ENCODE measurements at places on chromosomes 12 and 14.
A peak's percentile ranks its signal among the peaks of the same experiment; 100 is the strongest.

- DNase-seq = no peak
These were observed 32.6 kb downstream of the SLC35F4 start for GRCh38 chr14:57833323-57833722.

GRCh38 chr12:4119157-4119761, 154.3 kb upstream of the CCND2 start:
- DNase-seq = no peak

DNA sequence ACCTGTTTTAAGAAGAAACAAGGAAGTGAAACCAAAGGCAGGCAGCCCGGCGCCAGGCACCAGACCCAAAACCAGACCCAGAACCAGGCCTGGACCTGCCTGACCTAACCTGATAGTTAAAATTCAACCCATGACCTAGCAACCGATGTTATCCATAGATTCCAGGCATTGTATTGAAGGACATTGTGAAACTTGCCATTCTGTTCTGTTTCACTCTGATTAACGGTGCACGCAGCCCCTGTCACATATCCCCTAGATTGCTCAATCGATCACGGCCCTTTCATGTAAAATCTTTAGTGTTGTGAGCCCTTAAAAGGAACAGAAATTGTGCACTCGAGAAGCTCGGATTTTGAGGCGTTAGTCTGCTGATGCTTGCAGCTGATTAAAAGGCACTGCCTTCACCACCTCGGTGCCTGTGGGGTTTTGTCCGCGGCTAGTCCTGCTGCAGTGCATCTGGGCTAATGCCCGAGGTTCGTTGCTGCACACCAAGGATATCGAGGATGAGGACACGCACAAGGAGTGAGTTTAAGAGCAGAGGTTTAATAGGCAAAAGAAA, 262.5 kb upstream of the TMEM132C start:
- DNase-seq = no peak

GRCh38 chr12:9940375-9940774, 8.2 kb upstream of the CLEC2A start:
- DNase-seq = no peak

GRCh38 chr12:55985341-55985740, 11.5 kb downstream of the RAB5B start:
- DNase-seq = no peak

DNA sequence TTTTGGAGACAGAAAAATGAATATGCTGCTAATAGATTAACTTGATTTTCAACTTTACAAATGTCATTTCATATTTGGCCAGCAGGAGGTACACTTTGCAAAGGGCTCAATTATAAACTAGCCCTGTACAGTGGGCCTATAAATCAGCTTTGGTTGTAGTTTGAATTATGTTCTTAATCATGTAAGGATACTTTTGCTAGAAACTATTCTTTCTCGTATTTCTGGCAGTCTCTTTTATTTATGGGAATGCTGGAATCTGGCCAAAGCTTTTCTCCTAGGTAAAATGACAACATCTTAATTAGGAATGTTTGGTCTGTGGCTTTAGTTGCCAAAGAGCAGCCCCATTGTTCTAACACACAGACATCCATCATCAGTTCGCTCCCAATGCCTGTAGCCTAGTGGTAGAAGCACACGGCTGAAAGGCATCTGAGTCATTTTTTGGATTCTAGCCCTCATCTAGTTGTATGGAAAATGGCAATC, 1322.3 kb upstream of the SEL1L start:
- DNase-seq = no peak

DNA sequence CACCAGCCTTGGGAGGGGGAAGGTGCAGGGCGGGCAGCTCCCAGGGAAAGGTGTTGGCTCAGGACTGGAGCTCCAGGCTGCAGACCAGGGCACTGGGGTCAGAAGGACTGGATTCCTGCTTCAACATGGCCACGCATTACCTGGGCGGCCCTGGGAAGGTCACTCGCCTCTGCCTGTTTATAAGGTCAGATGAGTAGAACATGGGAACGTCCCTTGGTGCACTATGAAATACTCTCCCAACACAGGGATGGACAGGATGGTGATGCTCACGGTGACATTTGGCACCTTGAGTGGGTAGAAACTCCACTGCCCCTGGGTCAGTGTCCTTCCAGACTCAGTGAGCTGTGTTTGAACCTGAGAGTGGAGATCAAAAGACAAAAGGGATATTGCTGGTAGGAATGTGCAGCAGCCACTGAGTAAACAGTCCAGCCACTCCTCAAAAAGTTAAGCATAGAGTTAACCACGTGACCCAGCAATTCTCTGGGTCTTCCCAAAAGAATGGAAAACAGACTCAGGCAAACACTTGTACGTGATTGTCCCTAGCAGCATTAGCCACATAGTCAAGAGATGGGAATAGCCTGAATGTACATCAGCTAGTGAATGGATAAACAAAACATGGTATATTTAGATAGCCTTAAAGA, 9.1 kb upstream of the BDKRB2 start:
- DNase-seq = no peak

GRCh38 chr12:20946732-20947131, 136.2 kb downstream of the SLCO1B3 start:
- no peak for DNase-seq

GRCh38 chr12:47216150-47216677, 136.5 kb upstream of the AMIGO2 start:
- peak; percentile 46 for DNase-seq

GRCh38 chr14:36666416-36667206, 5.0 kb downstream of the PAX9 start:
- DNase-seq = no peak

DNA sequence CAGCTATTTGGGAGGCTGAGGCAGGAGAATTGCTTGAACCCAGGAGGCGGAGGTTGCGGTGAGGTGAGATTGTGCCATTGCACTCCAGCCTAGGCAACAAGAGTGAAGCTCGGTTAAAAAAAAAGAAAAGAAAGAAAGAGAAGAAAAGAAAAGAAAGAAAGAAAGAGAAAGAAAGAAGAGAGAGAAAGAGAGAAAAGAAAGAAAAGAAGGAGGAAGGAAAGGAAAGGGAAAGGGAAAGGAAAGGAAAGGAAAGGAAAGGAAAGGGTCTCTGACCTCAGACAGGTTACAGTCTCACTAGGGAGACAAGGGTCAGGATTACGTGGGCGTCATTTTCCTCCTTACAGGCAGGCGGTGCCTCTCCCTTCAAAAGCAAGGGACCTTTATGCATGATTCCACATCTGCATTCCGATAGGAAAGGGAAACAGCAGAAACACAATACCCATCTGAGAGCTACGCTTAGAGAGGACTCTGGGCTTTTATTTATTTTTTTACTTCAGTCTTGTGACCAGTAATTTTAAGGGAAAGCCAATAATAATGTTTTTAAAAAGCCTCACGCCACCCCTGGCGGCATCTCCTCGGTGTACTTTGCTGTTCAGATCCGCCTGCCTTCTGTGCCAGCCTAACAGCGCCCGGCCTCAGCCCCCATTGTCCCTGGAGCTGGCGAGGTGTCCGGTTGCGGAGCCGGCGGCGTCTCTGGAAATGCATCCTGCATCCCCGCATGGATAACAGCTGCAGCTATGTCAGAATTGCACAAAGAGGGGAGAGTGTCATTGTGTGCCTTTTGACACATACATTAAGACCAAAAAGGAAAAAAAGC, 945 bp upstream of the HIP1R start:
- DNase-seq = no peak

DNA sequence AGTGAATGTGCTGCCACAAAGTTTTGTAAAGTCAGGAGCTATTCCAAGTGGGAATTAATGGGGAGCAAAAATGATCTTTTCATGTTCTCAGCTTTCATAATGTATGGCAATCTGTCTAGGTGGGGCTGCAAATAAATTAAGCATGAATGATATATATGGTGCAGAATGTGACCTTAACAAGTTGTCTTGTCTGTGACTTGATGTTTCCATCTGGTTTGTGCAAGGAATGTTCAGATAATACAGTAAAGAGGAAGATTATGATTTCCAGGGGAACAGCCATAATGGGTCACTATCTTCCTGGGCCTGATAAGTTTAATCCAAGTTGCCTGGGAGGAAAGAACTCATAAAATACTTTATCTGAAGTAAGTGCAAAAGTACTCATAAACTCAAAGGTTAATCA, 1815.8 kb upstream of the FLRT2 start:
- no peak for DNase-seq

- DNase-seq = peak; percentile 30
These were observed 11.6 kb upstream of the CDH24 start for GRCh38 chr14:23068789-23069412.

DNA sequence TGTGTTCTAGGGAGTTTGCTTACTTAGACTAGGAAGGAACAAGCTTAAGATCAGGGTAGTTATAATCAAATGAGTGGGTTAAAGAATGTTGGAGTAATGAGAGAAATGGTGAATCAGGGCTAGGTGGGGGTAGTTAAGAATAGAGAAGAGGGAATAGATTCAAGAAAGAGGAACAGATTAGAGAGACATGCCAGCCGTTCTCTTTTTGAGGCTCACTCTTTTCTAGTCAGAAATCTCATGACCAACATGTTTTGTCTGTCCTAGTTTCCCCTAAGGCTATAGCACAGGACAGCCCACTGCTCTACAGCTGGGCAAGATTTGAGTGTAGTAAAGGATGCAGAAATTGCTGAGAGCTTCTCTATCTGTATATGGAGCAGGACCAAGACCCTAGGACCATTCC, 258.4 kb downstream of the AKAP6 start:
- no peak for DNase-seq

DNA sequence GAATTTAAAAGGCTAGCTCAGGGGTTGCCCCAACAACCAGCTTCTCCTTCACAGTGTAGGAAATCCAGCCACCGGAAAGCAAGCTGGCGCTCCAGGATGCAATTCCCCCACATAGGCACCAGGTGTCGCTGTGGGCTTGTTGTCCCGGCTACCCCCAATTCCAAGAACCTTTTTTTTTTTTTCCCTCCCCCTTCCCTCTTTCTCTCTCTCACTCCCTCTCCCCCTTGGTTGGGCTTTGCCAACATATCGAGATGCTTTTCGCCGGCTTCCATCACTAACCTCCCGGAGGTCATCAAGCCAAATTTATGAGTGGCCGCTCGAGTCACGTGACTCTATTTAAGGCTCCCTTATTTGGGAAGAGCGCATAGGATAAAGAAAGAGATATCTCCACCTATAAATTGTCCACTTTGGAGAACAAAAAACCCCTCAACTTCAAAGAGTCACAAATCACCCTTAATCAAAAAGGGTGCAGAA, at the start of gene HOXC5:
HOXC5 (plus strand) TSS at position 424 of the 474 bp plus-strand sequence. CDS start 73 bp downstream, outside the sequence.
- no peak for DNase-seq

DNA sequence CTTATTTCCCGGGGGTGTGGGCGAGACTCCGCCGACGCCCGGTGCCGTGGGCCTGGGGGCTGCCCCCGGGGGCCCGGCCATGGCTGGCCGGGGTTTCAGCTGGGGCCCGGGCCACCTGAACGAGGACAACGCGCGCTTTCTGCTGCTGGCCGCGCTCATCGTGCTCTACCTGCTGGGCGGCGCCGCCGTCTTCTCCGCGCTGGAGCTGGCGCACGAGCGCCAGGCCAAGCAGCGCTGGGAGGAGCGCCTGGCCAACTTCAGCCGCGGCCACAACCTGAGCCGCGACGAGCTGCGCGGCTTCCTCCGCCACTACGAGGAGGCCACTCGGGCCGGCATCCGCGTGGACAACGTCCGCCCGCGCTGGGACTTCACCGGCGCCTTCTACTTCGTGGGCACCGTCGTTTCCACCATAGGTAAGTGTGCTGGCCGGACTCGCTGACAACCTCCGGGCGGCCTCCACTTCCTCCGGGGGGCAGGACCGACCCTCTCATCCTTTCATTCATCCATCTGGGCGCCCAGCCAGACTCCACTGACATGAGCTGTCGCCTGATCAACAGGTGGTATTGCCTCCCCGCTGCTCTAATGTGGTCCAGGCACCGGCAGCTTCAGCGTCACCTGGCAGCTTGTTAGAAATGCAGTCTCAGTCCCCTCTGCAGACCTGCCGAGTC, 467 bp downstream of the KCNK13 start:
- DNase-seq = no peak

DNA sequence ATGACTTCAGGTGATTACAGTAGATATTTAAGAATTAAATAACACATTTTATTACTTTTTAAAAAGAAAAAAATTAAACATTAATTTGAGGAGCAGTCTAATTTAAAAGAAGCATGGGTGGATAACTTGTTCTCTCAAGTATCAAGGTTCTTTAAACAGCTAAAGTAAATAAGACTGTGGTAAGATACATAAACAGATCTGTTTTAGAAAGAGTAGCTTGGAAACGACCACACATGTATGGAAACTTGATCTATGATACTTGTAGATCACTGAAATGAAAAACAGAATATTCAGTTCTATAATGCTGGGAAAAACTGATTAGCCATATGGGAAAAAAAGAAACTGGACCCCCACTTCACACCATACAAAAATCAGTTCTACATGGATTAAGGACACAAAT, 36.0 kb downstream of the TC2N start:
- no peak for DNase-seq

GRCh38 chr12:3564411-3564810, 73.4 kb downstream of the PRMT8 start:
- no peak for DNase-seq

GRCh38 chr12:10956085-10956484, 17.0 kb upstream of the TAS2R14 start:
- no peak for DNase-seq

GRCh38 chr14:106185837-106186233, 659.5 kb downstream of the TMEM121 start:
- DNase-seq = peak; percentile 55

Data from stimulated activated CD4-positive, alpha-beta T cell treated with anti-CD3 and anti-CD28 coated beads, TNF-alpha, amount 100 ng/mL, for 1 hour (primary cell).